ENCODE measurements at places on chromosomes 1 and 21.

- DNase-seq: no peak
These were observed 104.6 kb downstream of the ARHGEF10L start for GRCh38 chr1:17643861-17644703.

- DNase-seq: no peak
These were observed 712.1 kb upstream of the CXADR start for GRCh38 chr21:16800536-16801275.

DNA sequence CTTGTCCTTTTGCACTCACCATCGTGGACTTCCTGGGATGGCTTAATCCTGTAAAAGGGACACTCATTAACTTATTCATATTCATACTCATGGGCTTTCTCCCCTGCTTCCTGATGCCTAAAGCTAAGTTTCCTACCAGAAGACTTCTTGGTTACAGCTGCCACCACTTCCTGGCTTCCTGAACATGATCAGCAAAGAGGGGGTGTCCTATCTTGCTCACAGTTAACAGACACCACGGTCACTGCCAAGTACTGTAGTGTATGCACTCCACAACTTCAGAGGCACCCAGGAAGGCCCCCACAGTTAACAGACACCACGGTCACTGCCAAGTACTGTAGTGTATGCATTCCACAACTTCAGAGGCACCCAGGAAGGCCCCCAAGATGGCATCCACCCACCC, 177.8 kb downstream of the SIPA1L2 start:
- no peak for DNase-seq

- DNase-seq: no peak
These were observed 29.7 kb downstream of the AJAP1 start for GRCh38 chr1:4684136-4684535.

- no peak for DNase-seq
These were observed 1356.3 kb downstream of the KCNT2 start for GRCh38 chr1:195251900-195252299.

DNA sequence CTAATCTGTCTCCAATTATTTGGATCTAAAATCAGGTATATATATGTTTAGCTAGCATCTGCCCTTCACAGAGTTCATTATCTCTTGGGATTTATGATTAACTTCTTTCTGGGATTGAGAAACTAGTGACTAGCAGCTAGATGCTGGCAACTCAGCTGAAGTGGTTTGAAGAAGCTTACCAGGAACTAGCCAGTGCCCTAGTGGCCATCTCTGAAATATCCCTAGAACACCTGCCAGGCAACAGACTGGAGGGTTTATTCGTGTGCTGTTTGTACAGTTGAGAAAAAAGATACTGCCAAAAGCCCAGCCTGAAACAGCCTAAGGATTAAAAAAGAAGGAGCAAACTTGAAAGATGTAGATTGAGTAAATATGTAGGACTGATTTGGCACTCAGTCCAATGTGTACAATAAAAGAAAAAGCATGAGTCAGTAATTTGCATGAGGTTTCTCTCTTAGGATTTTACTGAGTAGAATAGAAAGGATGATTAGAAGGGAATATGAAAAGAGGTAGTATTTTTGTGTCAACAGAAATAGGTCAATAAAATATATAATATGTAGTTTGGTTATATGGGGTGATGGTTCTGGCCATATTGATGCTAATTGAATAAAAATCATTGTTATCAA, 1144.6 kb upstream of the ADGRL2 start:
- no peak for DNase-seq

DNA sequence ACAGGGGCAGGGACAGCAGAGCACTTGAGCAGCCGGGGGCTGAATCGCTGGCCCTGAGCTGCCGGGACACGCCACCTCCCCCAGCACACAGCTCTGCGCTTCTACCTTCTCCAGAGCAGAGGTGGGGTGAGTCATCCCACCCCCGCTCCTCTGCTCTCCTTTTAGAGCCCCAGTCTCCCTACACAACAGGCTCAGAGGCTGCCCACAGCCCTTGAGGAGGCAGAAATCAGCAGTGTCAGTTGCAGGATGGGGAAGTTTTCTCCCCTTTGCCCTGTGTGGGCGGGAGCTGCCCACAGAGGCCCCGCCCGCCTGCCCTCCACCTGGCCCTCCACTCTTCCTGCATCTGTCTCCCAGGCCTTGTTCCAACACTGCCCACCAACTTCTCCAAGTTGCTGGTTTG, 94.6 kb downstream of the STUM start:
- no peak for DNase-seq

DNA sequence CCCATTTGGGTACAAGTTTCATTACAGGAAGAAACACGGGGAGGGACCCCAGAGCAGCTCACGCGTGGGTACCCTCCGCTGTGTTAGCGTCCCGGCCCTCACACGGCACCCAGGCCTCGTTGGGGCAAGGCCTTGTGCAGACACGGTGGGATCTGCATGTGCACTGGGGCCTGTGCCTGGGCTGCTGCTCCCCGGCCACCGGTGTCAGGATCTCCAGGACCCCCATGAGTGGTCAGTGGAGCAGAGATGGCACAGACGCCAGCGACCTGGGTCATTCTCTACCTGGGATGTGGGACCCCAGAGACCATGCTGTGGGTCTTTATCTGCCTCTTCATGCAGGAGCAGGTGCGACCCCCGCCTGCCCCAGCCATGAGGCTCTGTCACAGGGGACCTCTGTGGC, 5.4 kb upstream of the SAMD11 start:
- DNase-seq: no peak

- peak; percentile 36 for DNase-seq
These were observed 9.1 kb upstream of the LCE2D start for GRCh38 chr1:152654110-152654509.

- peak; percentile 51 for DNase-seq
These were observed 723 bp upstream of the GNAI3 start for GRCh38 chr1:109547463-109548320.

- DNase-seq: no peak
These were observed 96.8 kb upstream of the LMO4 start for GRCh38 chr1:87231703-87232367.

DNA sequence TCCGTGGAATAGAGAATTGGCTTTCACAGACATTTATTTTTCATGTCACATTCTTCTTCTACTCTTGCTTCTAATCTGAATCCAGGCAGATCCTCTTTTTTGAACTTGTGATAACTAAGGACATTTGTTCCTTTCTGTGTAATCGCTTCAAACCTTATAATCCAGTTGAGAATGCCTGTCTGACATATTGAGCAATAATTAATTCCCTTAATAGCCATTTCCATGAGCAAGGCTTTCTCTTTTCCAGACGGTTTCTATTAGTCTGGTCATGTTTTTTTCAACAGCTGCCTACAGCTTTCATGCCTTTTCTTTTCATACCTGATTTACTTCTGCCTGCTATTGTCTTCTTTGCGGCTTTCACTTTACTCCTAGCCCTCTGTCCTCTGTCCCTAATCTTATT, 163.4 kb downstream of the CYYR1 start:
- DNase-seq: no peak

DNA sequence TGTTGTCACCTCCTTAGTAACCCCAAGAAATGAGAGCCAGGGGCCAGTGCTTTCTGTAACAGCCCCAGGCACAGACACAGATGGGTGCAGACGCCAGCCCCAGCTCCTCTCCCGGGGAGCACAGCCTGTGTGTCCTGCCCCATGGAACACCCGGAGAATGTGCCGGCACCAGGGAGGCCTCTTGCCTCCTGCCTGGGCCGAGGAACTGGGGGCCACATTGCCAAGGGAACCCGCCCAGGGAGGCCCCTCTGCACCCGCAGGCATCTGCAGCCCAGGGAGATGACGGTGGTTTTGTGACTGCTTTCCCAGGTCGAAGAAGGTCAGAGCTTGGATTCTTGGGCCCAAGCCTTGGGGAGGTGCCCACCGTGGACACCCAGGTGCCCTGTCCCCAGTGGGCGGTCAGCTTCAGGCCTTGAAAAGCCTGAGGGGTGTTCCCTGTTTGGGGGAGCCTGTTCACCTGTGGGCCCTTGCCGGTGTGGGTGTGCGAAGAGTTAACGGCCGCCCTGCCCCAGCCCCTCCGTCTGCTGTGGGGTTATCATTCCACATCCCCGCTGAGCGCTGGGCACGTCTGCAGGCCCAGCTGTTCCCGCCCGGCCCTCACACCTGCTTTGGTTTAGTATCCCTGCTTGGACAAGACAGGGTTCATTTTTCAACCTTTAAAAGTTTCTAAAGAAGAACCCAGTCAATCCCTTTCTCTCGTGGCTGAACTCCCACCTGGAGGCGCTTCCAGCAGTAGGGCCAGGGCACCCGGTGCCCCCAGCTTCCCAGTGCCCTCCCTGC, 62.5 kb downstream of the MORN1 start:
- DNase-seq: no peak

DNA sequence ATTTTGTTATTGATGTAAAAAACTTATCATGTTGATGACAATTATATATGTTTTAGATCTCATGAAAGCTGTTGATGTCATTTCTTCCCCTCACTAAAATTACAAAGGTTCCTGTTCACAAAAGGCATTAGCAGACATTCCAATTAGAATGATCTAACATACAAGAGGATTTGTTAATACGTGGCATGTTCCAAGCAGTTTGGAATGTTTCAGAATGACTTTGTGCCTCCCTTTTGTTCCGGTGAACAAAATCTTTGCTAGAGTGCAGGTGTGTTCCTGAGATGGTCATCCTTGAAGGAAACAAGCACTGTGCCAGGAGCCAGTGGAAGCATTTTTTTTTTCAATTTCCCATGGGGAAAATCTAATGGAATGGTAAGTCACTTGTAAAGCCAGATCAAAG, 108.0 kb upstream of the KCTD3 start:
- DNase-seq: no peak

DNA sequence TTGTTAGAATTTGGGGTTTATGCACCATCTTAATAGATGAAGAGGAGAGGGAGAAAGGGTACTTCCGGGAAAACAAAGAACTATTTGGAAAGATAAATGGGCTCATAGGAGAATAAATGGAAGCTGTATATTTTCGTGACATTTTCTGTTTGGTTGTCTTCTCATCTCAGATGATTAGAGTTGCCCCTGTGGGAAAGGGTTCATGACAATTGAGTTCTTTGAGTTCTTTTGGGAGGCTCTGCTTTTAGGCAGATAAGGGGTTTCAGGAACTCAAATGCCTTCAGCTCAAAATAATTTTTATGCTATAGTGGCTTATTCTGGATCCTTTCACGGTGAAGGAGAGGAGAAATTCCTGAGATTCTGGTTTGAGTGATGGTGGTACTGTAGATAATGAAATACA, 63.6 kb downstream of the CAMTA1 start:
- DNase-seq: no peak

- no peak for DNase-seq
These were observed 16.4 kb upstream of the TARDBP start for GRCh38 chr1:10996100-10996499.

DNA sequence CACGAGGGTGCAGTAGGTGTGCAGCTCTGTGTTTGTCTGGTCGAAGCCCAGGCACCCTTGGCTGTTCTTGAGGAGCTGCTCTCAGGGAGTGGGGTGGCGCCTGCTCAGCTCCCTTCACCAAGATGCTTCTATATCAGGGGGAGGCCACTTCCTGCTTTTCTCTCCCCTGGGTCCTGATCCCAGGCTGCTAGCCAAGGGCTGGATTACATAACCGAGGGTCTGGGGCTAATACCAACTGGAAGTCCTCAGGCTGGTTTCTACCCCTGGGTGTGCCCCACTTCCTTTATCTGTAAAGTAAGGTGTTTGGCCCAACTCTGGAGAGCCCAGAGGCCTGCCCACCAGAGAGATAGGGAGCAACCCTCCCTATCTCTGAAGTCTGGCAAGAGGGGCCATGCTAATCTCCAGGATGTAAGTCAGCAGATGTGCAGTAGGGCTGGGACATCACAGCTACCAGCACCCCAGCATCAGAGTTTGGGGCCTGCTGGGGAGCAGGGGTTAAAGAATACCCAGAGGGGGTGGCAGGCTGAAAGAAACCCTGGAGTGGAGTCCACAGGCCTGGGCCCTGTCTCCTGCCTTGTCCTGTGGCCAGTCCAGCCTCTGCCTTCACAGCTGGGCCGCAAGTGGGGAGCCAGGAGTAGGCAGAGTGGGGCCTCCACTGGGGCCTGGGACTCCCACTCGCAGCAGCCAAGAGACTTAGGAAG, 2.1 kb downstream of the SELENBP1 start:
- peak; percentile 19 for DNase-seq

- DNase-seq: no peak
These were observed 14.5 kb upstream of the GBP3 start for GRCh38 chr1:89037186-89037585.

GRCh38 chr1:56411484-56412180, 167.7 kb downstream of the PLPP3 start:
- no peak for DNase-seq

GRCh38 chr1:231929311-231929710, 302.7 kb downstream of the DISC1 start:
- DNase-seq: no peak

GRCh38 chr1:208256091-208256490, 11.9 kb upstream of the PLXNA2 start:
- no peak for DNase-seq

All from hindlimb muscle (tissue), 1 donor.